ENCODE measurements at places on chromosomes 7 and 10.

DNA sequence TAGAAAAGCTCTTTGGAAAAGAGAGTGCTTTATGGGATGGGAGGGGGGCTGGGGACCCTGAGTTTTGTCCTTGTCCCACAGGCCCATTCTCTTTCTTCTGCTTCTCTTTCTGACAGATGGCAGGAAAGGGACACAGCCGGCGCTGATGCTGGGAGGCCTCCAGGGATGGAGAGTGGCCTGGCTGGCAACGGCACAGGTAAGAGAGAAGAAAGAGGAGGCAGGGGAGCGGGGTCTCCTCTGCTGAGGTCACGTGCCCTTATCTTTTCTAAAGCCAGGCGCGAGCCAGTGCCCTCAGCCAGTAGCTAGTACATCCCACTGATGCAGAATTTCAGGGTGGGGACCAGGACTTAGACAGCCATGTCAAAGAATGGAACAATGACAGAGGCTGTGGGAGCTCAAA is 9.2 kb downstream of the ZNF775 start:
- no peak for DNase-seq

DNA sequence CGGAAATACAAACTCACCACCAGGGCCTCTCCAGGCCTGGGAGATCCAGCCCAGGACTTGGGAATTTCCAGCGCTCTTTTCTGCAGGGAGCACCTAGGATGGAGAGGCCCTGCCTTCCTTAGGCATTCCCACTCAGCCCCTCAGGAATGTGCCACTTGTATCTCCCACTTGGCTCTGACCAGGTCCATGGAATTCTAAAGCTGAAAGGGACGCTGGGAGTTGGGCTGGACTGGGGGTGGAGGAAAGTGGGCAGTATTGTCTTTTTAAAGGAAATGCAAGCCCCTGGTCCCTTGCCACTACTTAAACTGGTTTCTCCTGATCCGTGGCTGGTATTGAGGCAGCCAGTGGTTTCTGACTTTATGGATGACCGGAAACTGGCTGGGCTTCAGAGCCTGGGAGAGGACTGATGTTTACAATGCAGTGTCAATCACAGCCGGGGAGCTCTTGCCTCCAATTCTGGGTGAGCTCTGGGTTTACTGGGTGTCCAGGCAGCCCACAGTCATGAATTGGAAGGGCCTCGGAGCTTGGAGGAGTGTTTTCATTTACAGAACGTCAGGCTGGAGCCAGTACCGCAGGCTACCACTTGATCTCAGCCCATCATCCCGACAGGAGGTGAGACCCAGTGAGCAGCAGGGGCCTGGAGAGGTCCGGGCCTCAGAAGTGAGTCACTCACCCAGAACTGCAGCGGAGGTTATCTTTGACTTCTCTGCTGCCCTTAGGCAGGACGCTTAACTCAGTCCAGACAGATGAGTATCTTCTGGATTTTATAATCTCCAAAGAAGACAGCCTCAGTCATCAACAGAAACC is 27.3 kb downstream of the AGAP3 start:
- peak; percentile 91 for DNase-seq

DNA sequence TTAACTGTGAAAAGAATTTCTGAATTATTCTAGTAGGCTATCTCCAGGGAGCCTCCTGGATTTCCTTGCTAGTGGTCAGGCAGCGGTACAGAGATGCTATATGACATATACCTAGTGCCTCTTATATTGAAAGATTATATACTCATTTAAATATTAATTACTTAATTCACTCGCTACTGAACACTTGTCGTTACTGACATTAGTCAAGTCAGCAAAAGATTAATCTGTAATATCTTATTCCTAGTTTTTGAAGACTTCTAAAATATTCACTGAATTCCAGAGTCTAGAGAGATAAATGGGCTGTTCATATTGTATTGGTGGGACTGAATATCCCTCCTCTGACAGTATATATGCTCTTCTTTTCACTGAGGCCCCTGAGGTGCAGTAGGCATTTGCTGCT is 2.9 kb downstream of the SEMA3E start:
- DNase-seq = no peak

- no peak for DNase-seq
These were observed 2.2 kb downstream of the GIMAP4 start for GRCh38 chr7:150569245-150569955.

- DNase-seq = no peak
These were observed 102.0 kb upstream of the FAM20C start for GRCh38 chr7:90111-91063.

DNA sequence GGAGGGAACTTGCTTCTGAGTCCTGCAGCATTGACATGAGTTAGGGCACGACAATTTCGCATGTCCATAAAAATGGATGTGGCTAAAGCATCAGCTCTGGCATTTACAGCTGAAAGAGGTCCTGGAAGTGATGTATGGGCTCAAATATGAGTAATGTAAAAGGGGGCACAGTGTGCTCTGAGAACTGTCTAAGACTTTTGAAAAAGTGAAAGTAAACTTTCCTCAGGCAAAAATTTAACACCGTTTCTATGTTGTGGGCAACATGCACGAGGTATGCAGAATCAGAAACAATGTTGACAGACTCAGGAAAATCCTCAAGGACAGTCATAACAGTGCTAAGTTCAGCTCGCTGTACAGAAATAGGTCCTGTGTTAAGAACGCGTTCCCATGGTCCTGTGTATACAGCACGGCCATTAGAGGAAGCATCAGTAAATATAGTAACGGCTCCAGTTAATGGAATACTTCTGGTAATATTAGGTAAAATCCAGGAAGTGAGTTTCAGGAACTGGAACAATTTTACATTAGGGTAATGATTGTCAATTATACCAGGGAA is 37.9 kb upstream of the AKR1C2 start:
- DNase-seq = no peak

DNA sequence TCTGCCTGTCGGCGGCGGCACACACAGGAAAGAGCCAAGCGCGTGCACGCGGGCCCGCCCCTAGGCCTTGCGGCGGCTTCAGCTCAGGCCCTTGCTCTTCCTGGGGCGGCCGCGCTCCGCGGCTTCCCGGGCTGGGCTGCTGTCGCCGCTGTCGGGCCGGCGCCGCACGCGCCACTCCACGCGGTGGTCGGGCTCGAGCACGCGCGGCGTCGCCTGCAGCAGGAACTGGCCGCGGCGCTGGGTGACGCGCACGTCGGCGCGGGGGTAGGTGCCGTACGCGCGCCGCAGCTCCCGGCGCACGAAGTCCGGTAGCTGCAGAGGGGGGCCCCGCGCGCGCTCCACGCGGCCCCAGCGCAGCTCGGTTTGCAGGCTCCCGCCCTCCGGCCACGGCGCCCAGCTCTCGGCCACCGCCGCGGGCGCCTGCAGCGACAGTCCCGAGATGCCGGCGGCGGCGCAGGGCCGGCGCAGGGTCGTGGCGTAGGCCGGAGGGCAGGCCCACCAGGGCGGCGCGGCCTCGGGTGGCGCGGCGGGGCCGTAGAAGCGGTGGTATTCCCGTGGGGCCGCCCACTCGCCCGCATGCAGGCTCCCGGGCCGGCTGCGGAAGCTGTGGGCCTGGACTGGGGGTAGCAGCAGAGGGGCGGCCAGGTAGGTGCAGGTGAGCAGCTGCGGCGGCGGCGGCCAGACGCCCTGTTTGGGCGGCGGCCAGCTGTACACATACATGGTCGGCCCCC is 804 bp downstream of the C10orf95 start:
- peak; percentile 65 for DNase-seq

DNA sequence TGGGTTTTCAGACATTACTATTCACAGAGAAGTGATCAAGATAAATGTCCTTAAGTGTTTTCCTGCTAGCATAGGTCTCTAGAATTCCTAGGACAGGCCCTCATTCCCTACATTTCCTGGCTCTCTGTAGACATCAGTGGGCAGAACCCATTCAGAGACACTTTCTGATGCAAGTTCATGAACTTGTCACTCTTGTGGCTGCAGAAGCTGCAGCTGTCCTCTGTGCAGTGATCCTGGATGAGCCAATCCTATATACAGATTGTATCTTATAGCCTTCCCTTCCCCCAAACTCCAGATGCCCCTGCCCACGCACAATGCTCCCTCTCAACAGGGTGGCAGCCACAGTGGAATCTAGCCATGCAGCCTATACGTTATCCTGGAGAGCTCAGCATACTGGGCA is 12.6 kb upstream of the GRB10 start:
- DNase-seq = no peak

DNA sequence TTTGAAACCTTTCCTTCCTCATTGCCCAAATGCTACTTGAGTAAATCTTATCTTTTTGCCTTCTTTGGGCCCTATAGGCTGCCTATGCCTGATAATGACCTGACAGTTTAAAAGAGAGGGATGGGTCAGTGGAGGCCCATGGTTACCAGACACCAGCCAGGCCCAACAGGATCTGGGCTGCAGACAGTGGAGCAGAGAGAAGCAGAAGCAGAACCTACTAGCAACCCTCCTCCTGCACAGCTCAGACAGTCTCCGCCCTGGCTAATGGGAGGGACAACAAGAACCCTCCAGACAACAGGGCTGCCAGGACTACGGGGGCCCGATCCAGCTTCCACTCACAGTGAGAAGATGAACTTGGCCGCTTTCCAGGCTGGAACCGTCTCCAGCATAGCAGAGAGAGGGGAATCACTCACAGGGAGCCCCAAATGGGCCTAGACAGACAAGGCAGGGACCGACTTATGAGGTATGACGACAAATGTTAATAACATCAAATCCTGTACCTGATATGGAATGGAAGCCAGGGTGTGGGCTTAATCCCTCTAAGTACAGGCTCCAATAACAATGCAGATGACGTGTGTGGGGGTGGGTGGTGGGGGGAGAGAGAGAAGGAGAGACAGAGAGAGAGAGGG is 31.7 kb upstream of the DGKI start:
- no peak for DNase-seq

GRCh38 chr7:50352282-50352681 is 47.8 kb downstream of the IKZF1 start:
- no peak for DNase-seq

GRCh38 chr7:40393660-40394059 is 258.9 kb downstream of the SUGCT start:
- no peak for DNase-seq

DNA sequence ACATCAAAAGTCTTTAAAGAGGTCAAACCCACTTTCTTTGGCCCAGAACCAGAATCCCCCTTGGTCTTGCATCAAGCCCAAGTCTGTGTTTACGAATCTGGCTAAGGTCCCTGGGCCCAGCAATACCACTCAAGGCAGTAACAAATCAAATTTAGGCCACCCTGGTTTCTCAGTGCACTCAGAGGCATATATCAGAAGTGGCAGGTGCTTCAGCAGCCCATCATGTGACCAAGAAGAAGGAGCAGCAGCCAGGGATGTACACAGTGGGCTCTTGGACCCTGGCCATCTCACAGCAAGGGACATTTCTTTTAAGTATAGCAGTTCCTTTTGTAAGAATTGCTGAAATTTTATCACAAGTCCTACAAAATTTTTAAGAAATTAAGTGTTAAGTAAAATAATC is 7.3 kb upstream of the SLC25A13 start:
- no peak for DNase-seq

DNA sequence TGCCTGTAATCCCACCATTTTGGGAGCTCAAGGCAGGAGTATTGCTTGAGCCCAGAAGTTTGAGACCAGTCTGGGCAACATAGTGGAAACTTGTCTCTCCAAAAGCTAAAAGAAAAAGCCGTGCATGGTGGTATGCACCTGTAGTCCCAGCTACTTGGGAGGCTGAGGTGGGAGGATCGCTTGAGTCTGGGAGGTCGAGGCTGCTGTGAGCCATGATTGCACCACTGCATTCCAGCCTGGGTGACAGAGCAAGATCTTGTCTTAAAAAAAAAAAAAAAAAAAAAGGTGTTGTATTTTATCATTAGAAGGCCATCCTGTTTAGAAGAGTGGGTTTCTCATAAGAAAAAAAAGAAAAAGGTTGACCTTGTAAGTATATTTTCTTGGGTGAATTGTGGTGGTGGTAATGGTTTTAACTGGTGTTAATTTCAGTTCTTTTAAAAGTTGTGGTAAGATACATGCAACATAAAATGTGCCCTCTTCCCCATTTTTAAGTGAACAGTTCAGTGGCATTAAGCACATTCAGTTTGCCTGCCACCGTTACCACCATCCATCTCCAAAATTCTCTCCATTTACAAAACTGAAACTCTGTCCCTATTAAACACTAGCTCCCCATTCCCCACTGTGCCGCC is 34.7 kb downstream of the GRIFIN start:
- DNase-seq = no peak

- no peak for DNase-seq
These were observed 205.2 kb downstream of the COBL start for GRCh38 chr7:51111241-51111940.

- no peak for DNase-seq
These were observed 126.4 kb downstream of the ADCY1 start for GRCh38 chr7:45700556-45700955.

DNA sequence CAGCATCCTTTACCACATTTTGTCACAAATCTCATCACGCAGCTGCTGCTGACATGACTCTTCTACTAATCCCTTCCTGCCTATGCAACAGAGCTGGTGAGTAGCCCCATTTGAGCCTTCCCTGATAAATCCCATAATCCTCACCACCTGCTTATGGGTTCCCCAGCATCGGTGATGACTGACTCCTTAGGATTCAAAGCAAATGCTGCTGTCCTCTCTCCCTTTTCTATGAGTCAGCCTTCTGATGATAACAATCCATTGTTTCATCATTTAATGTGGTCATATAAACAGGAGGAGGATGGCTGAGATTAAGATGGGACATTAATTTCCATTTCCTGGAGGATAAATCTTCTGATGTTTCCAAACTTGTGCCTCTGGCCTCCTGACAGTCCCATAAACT is 73.4 kb downstream of the SORCS1 start:
- no peak for DNase-seq

- DNase-seq = no peak
These were observed 28.6 kb downstream of the JAZF1 start for GRCh38 chr7:28151965-28152364.

GRCh38 chr10:10617686-10618085 is 400.0 kb upstream of the CELF2 start:
- DNase-seq = no peak

DNA sequence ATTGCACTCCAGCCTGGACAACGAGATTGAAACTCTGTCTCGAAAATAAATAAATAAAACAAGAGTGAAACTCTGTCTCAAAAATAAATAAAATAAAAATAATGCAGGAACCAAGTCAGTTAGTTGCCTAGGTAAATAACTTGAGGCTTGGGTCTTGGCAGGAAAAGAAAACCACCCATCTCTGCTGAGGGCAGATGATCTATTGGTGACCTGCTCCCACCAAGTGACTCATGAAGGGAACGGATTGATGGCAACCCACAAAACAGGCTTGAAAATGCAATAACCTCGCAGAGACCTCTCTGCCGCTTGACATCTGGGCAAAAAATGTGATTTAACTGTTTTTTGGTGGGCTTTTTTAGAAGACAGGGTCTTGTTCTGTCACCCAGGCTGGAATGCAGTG is 86.6 kb downstream of the CALN1 start:
- DNase-seq = no peak

- no peak for DNase-seq
These were observed 151.8 kb upstream of the RHEB start for GRCh38 chr7:151671514-151671913.

- DNase-seq = no peak
These were observed 9.9 kb downstream of the GPR85 start for GRCh38 chr7:113076703-113077102.

DNA sequence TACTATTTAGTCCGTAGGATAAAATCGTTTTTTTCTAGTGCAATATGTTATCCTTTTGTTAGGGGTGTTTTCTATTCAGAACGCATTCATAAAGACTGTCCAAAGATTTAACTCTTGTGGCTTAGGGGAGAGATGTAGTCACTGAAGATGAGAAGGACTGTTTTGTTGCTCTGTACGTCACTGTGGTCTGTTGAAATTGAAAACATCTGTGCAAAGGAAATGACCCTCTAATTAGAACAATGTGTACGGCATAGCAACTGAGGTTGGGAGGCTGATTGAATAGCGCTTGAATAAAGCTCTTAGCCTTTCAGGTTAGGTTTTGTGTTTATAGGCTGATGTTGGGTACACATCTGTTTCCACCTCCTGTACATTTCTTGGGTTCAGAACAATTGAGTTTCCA is 453.4 kb upstream of the AKR1E2 start:
- peak; percentile 59 for DNase-seq
